Mucosa of descending colon (tissue), 3 donors: ENCODE measurements at places on chromosomes 7 and 10. TPM values are rescaled to one million over a fixed set of nuclear protein-coding genes. Genes with fewer than 3 reads are reported as not detected.

Gene DDX21
- 24.5 TPM for total RNA-seq

Gene IFIT1B
- not detected for total RNA-seq

Gene FAM24B
- total RNA-seq = 4.9 TPM

Gene NRF1
- total RNA-seq = 17.4 TPM

Gene STAMBPL1
- total RNA-seq = 44.2 TPM

Gene IDI2
- not detected for total RNA-seq

Gene DPYSL4
- 1.3 TPM for total RNA-seq

Gene CPA1
- not detected for total RNA-seq

Gene CALY
- 1.1 TPM for total RNA-seq

Gene ZNF212
- total RNA-seq = 11.9 TPM

Gene ZNF485
- total RNA-seq = 4.3 TPM

Gene NUTM2D
- total RNA-seq = 7.0 TPM

Gene IKZF1
- 8.8 TPM for total RNA-seq

Gene HTRA1
- 11.0 TPM for total RNA-seq

Gene LLCFC1
- total RNA-seq = not detected

Gene COL17A1
- total RNA-seq = 95.1 TPM

Gene ZNF518A
- 32.0 TPM for total RNA-seq

Gene CPEB3
- total RNA-seq = 7.4 TPM

Gene IFIT2
- 7.5 TPM for total RNA-seq

Gene PSD
- 8.2 TPM for total RNA-seq

Gene KLLN
- 0.90 TPM for total RNA-seq

Gene ERVW-1
- not detected for total RNA-seq

Gene FKBP6
- total RNA-seq = not detected

Gene SPDYE2B
- not detected for total RNA-seq

Gene GIMAP1
- total RNA-seq = 0.84 TPM

Gene CLCN1
- not detected for total RNA-seq

Gene CPA4
- not detected for total RNA-seq

Gene LRRC4
- total RNA-seq = 0.26 TPM

Gene TRPV5
- not detected for total RNA-seq

Gene CDNF
- 2.2 TPM for total RNA-seq
